CD4-positive, alpha-beta T cell treated with Interleukin-6 for 4 hours (primary cell): ENCODE measurements at places on chromosomes 6 and 20.

DNA sequence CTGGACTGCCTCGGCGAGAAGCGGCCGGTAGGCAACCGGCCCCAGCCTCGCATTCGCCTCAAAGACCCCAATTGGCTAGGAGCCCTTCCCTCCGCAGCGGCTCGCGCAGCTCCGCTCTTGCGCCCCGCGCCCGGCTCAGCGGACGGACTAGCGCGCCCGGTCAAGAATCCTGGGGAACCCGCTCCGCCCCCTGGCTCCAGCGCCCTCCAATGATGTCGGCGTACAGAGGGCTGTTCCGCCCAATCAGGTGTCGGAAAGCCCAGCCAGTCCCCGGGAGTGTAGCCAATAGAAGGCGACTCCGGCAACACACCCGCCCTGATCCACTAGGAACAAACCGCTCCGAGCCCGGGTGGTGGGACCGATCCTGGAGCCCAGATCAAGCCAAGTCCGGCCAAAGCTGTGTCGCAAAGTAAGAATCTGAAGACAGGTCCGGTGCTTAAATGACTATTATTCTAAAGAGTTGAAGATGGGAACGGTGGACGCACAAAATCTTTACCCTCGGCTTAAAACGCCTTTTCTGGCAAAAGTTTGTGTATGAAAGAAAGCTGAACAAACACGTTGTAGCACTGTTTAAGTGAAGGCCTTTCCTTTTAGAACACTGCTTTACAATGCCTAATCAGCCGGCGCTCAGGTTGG, 132.2 kb downstream of the OGFRL1 start:
- no peak for DNase-seq

DNA sequence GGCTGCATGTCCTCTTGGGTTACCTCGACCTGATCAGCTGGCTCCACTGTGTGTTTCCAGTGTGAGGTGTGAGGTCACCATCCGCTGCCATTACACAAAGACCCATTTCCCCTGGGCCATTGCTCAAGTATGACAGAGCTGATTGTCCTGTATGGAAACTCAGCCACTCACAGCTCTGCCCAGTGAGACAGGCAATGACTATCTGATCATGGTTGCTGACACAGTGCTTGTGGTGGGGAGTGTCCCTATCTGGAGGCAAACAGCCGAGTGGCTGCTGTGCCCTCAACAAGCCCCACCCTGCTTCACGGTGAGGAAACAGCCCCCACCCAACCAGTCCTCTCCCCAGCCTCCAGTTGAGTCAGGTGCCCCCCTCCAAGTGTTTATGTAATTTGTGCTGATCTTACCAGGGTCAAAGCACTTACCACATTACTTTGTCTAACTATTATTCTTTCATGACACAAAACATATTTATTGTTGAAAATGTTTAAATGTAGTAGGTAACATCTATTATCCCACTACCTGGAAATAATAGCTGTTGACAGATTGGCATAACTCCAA, 11.7 kb upstream of the MAPK13 start:
- DNase-seq: peak; percentile 73

GRCh38 chr6:150207931-150208570, 65.2 kb downstream of the PPP1R14C start:
- DNase-seq: no peak

DNA sequence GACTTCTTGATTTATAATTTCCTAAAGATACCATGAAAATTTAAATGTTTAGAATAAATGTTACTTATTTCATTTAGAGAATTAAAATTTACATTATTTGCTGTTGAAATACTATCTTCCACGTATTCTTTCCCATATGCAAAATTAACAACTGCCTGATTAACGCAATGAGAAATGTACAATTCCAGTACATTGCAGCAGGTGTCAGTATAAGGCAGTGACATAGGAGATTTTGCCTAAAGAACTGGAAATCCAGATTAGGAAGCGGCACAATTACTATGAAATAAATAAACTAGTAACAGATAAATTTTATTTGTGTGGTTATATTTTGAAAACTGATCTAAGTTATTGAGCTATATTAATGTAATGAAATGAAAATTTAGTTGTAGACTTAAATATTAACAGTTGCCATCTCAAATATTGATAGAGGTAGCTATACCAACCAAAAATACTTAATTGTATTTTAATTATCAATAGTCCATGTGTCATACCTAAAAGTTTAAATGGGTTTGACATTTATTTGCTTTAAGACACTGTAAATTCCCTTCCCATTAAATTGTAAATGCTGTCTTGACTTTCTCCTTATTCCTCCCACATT, 300.2 kb downstream of the UTRN start:
- peak; percentile 5 for DNase-seq

DNA sequence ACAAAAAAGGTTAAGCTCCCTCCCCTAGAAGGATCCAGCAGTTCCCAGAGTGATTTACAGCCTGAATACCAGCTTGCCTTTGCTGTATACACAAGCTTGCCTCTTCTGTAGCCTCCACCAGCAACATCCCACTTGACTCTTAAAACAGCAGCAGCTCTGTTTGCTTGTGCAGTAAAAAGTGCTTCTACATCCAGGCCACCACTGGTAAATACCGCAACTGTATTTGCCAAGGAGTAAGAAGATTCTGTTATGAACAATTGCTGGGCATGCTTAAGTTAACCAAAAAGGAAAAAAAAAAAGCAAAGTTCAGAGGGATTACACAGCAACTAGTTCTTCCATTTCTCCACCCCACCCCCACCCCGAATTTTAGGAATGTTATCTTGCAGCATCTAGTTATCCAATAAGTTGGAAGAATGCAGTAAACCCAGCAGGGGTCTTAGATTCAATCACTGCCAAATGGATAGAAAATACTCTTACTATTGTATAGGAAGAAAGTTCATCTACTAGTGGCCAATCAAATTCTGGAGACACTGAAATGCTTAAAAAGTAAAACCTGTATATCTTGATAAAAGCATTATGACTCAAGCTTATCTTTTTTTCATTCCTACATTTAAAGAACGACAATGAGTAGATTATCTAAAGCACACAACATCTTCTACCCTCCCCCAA, 4.8 kb downstream of the SALL4 start:
- DNase-seq: no peak

- DNase-seq: no peak
Observed at GRCh38 chr6:78770765-78771164, 96.6 kb upstream of the IRAK1BP1 start.

DNA sequence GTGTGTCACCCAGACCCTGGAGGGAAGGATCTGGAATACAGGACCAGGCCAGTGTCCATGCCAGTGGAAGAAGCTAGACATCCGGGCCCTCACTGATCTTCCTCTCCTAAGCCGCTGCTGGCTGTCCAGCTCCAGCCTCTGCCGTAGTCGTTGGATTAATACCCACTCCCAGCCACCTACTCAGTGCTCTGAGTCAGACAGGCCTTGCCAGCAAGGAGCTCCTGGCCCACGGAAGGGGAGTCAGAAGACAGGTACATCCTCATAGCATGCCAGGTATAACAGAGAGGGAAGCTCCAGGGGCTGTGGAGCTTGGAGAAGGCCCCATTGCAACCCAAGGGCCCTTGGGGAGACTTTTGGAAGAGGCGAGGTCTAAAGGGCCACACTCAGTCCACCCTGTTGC, 49.0 kb downstream of the STK35 start:
- DNase-seq: no peak

GRCh38 chr6:116450769-116451740, 10.1 kb upstream of the CALHM6 start:
- no peak for DNase-seq

- no peak for DNase-seq
Observed at GRCh38 chr6:128118401-128118800, 217.5 kb upstream of the THEMIS start.

- no peak for DNase-seq
Observed at GRCh38 chr6:13289789-13290318, 38.5 kb downstream of the TBC1D7 start.

- no peak for DNase-seq
Observed at GRCh38 chr6:116244284-116244683, 9.6 kb downstream of the TSPYL4 start.

- peak; percentile 80 for DNase-seq
Observed at GRCh38 chr6:43644940-43645612, at the start of gene RSPH9. RSPH9 (plus strand) TSS chr6:43645036; CDS start chr6:43645099, 63 bp downstream.

- peak; percentile 29 for DNase-seq
Observed at GRCh38 chr6:139290787-139291311, 949 bp downstream of the TXLNB start.

DNA sequence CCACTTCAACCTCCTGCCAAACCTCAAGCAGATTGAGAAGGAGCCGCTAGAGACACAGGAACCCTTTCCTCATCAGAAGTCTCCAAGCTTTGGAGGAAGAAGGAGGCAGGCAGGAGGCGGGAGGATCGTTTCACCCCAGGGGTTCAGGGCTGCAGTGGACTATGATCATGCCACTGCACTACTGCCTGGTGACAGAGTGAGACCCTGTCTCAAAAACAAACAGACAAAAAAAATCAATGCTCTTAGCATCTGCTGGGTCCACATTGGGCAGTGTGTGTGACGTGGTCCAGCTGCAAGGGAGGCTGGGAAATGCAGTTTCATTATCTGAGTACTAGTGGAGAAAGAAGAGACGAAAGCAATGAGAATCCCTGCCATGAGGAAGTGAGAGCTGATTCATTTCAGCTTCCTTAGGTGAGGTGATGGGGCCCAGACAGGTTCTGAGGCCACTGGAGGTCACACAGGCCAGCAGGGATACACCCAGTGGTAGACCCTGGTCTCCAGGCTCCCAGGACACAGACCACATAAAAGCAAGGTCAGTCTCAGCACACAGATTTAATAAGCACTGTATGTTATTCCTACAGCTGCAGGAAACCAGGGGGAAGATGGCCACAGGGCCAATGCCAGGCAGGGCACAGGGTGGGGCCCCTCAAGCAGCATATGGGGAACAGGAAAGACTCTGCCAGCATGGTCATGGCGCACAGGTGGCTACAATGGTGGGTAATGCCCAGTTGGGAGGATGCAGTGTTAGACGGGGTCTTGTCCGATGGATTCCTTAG, 4.3 kb downstream of the GFRA4 start:
- no peak for DNase-seq
